Right renal pelvis (tissue), 4 donors: ENCODE measurements at places on chromosomes 1 and 21. TPM values are rescaled to one million over a fixed set of nuclear protein-coding genes. Genes with fewer than 3 reads are reported as not detected.
A peak's percentile ranks its signal among the peaks of the same experiment; 100 is the strongest.

Gene NECAP2
- 72.9 TPM for polyA plus RNA-seq

DNA sequence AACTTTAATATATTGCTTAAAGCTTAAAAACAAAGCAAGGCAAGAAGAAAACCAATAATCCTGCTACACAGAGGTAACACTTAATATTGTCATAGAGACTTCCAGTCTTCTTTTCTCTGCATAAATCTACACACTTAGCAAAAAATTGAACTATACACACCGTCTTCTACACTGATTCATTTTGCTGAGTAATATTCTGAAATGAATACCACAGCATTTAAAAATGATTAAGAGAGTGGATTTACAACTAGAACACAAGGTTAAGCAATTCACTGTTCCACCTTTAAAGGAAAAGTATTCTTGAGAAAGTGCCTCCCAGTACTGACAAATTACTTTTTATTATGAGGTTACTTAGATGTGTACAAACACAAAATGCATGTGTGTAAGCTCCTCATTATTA is 22.2 kb upstream of the ITPKB start:
- no peak for DNase-seq

DNA sequence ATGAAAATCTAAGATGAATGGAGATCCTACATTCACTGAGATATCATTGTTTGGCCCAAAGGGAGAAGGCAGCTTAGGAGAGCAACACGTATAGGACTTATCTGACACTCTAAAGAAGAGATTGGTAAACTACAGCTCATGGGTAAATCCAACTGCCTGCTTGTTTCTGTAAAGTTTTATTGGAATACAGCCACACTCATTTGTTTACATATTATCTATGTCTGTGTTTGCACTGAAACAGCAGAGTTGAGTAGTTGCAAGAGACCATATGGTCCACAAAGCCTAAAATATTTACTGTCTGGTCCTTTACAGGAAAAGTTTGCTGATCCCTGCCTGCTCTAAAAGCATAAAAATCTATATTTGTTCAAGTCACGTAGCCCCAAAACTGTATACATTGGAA is 14.3 kb upstream of the LRRC53 start:
- no peak for DNase-seq

Gene TRIM45
- 17.0 TPM for polyA plus RNA-seq

Gene CYB5RL
- 8.0 TPM for polyA plus RNA-seq

GRCh38 chr1:184494929-184495328 is 108.1 kb downstream of the C1orf21 start:
- DNase-seq, result no peak

- DNase-seq, result no peak
Observed at GRCh38 chr21:35190201-35190701, 141.1 kb upstream of the RUNX1 start.

DNA sequence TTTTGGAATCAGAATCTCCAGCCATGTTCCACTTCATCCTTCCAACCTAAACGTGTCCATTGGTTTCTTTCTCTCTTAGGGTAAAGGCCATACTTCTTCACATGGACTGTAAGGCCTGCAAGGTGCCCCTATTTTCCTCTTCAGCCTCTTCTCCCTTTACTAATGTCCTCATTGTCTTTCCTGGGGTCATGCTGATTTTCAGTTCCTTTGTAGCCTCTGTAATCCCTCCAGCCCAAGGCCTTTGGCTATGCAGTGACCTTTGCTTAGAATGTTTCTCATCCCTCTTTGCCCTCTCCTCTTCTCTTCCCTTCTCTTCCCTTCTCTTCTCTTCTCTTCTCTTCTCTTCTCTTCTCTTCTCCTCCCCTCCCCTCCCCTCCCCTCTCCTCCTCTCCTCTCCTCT is 112.5 kb downstream of the SPATA46 start:
- DNase-seq, result no peak

- no peak for DNase-seq
Observed at GRCh38 chr1:65198096-65198495, 50.1 kb downstream of the AK4 start.

GRCh38 chr1:17752356-17752755 is 2.8 kb upstream of the ACTL8 start:
- no peak for DNase-seq

Gene CNR2
- polyA plus RNA-seq, result 0.08 TPM

DNA sequence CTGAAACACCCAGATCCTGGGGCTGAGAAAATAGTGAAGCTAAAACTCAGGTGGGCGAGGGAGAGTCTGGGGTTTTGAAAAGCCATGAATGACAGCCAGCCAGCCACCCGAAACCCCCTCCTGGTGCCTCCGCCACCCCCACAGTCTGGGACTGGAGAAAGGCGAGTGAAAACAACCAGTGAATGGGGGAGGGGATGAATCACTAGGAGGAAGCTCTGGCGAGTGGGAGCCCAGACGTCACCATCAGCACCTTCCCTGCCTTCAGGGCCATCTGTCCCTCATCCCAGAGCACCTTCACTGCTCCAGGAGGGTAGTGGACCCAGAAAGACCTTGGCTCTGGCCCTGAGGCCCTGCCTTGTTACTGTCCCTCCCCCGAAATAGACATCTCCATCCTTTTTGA is 9.2 kb downstream of the RORC start:
- no peak for DNase-seq

Gene WDR47
- polyA plus RNA-seq, result 14.1 TPM

DNA sequence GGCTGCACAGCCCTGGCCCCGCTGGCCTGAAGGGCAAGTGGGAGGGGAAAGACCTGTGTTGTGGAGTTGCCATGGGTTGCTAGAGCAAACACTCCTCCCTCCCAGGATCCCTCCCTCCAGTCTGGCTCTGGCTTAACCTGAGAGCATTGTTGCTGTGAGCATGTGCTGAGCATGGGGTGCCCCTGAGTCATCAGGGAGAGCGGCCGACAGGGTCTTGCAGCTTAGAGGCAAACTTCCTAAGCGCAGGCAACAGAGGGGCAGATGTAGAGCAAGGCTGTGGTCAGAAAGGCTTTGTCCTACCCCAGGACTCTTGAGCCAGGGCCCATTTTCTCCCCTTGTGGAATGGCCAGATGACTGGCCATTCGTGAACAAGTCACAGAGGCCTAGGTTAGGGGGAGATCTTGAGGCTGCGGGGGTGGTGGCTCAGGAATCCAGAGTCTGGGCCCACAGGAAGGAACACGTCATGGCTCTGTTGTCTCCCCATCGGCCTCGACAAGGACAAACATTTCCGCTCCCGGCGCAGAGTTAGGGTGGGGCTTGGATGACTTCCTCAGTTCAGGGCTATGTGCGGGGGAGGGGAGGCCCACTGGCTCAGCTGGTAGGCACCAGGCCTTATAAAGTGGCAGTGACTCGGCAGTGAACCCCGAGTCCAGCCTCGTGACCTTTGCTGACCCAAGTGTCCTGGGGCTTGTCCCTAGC is 362 bp upstream of the DYNLT4 start:
- DNase-seq, result no peak

Gene C1orf210
- polyA plus RNA-seq, result 30.3 TPM

GRCh38 chr1:186605762-186606350 is 74.4 kb downstream of the PTGS2 start:
- DNase-seq, result peak; percentile 7

Gene SNAPIN
- 60.9 TPM for polyA plus RNA-seq

- no peak for DNase-seq
Observed at GRCh38 chr1:161175771-161176453, 1.4 kb downstream of the B4GALT3 start.

- DNase-seq, result no peak
Observed at GRCh38 chr1:90591970-90592356, 125.1 kb downstream of the BARHL2 start.

DNA sequence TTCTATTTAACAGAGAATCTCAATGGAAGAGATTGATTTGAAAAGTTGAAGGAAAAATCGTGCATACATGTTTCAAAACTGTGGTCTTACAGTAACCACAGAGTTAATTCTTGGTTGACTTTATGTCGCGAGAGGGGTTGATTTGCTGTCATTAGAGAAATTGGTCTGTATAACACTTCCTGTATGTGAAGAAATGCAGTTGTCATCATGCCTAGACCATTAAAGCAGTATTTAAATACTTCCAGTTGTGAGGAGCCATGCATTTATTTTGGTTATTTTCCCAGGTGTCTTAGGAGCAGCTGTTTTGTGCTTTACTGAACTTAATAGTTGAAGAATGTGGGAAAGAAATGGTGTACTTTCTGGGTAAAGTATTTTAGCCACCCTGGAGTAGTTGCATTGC is 76.2 kb downstream of the NFIA start:
- no peak for DNase-seq

Gene APOBEC4
- polyA plus RNA-seq, result not detected

Gene CA6
- polyA plus RNA-seq, result not detected

GRCh38 chr1:167617153-167618147 is 12.6 kb upstream of the RCSD1 start:
- no peak for DNase-seq

DNA sequence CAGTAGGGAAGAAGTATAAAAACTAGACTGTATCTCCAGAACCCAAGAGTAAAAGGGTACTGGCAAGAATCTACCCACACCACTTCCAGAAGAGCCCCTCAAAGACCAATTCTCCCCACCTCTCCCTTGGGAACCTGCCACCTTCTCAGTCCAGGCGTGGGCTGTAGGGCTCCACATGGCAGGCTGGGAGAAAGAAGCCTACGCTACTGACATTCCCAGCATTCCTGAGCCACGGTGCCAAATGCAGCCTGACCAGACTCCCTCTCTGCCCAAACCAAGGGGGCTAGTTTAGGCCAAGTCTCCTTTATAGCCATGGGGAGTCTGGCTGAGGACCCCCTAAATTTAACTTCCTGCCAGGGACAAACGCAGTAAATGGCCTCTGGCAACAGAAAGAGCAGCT is 2.0 kb downstream of the UBE2Q1 start:
- no peak for DNase-seq

Gene FAM151A
- polyA plus RNA-seq, result 35.1 TPM

GRCh38 chr1:203308923-203309331 is 3.6 kb downstream of the BTG2 start:
- no peak for DNase-seq

Gene RHD
- 0.60 TPM for polyA plus RNA-seq

DNA sequence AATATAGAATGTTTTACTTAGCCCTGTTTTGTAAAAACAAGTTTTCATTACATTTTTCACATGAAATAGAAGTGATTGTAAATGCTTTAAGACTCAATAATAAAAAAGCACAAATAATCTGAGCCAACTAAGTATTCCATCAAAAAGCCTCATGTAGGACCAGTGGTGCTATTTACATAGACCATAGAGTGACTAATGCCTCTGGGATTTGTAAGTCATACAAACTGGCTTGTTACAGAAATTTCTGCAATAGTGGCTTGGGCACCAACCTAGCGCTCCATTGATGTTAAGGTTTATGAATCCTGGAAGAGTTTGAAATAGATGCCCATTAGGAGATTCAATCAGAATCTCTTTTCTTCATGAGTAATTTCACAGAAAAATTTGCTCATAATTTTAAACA is 31.9 kb downstream of the ZMYM1 start:
- DNase-seq, result no peak

GRCh38 chr1:23196627-23197328 is 20.5 kb downstream of the HTR1D start:
- no peak for DNase-seq

Gene COL6A2
- 215 TPM for polyA plus RNA-seq

- DNase-seq, result peak; percentile 41
Observed at GRCh38 chr1:147243228-147243685, 773 bp downstream of the CHD1L start.

DNA sequence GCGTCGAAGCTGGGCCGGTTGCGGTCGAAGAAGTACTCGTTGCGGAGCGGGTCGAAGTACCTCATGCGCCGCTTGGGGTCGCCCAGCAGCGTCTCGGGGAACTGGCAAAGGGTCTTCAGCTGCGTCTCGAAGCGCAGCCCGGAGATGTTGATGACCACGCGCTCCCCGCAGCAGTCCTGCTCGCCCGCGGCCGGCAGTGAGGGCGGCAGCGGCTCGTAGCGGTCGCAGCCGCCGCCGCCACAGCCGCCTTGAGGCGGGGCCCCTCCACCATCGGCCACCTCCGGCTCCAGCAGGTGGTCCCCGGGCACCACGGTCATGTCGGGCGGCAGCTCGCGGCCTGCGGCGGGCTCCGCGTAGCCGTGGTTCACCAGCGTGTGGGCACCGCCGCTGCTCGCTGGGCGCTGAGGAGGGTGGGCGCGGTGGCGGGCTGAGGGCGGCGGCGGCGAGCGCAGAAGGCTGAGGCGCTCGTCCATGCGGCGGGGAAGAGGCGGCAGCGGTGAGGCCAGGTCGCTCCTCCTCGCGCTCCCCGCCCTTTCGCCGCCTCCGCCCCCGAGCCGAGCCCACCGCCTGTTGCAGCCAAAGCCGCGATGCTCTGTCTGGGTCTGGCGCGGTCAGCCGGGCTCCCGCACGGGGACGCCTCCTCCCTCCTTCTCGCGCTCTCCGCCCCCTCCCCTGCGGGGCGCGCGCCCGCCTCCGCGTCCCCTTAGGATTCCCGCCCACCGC is at the start of gene KCNA3:
KCNA3 (minus strand) TSS at position 604 of the 723 bp plus-strand sequence; CDS start at position 473, 131 bp downstream.
- peak; percentile 20 for DNase-seq

Gene VPS26C
- 45.8 TPM for polyA plus RNA-seq

GRCh38 chr21:31520561-31521098 is 138.9 kb upstream of the SOD1 start:
- no peak for DNase-seq

GRCh38 chr1:235783148-235783776 is 83.4 kb downstream of the LYST start:
- DNase-seq, result peak; percentile 16

- no peak for DNase-seq
Observed at GRCh38 chr1:52904927-52905698, 16.4 kb downstream of the ECHDC2 start.

DNA sequence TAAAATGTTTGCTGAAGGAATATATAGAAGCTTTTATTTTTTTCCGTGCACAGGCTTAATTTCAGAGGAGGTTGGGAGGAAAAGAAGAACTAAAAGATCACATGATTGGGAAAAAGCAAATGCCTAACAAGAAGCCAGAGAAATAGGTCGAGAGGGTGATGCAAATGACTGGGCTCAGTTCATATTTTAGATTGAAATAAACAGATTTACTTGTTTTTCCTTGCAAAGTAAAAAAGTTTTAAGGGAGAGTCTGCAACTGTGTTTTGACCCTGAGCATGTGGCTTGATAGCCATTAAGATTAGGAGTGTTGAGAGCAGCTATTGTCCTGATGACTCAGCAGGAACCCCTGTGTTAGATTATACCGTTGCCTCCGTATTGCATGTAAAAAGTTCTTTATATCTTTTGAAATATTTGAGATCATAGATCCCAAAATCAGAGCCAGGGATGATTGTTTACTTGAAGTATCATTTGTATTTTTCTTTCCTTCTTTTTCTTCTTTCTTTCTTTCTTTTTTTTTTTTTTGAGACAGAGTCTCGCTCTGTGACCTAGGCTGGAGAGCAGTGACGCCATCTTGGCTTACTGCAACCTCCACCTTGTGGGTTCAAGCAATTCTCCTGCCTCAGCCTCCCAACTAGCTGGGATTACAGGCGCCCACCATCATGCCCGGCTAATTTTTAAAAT is 20.2 kb downstream of the CLIC4 start:
- DNase-seq, result no peak

DNA sequence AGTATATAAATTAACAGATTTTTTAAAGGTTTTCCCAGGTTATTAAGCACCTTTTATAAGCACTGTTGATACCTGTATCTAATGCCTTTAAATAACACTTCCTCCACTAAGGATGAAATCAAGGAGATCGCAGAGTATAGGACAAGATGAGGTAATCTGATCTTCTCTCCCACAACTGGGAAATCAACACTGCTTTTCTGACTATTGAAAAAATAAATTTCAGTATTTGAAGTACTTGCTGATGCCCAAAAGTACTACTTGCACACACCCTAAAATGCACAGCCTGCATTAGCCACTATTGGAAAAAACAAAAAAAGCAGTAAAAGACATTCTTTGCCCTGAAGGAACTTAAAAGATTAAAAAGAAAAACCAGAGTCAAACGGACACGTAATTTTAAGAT is 48.6 kb downstream of the PUM1 start:
- no peak for DNase-seq

GRCh38 chr1:200362421-200362820 is 47.4 kb downstream of the ZNF281 start:
- DNase-seq, result no peak

Gene NOS1AP
- polyA plus RNA-seq, result 8.8 TPM
